ENCODE measurements at places on chromosomes 5 and 9.

- ATAC-seq: no peak
Measured at GRCh38 chr5:138754699-138755057, 1.5 kb downstream of the CTNNA1 start.

- no peak for ATAC-seq
Measured at GRCh38 chr9:69697475-69697874, 25.3 kb upstream of the APBA1 start.

DNA sequence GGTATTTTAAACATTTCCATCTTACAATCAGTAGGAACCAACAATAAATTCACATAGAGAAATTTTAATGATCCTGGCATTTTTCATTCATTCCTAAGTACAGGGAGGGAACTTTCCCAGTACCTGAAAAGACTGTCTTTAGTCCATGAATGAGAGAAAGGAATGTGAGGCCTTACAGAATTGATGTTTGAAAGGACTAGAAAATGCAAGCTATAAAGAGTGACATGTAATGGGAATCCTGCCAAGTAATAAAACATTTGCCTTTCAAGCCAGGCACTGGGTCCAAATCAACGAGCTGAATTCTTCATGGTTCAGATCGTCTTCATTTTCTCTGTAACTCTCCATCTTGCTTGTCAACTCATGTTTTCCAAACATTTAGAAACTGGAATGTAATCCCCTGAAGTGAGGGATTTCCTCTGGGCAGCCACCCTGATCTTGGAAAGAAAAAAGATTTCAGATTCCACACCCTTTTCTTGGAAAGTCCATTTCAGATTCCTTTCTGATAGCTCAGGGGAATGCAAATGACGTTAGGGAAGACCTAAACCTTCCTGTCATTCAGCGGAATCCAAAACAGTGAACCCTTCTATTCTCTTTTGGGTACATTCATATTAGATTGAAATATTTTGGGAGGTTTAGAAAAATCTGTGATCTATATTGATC, 315.8 kb downstream of the SH3GL2 start:
- ATAC-seq: no peak

DNA sequence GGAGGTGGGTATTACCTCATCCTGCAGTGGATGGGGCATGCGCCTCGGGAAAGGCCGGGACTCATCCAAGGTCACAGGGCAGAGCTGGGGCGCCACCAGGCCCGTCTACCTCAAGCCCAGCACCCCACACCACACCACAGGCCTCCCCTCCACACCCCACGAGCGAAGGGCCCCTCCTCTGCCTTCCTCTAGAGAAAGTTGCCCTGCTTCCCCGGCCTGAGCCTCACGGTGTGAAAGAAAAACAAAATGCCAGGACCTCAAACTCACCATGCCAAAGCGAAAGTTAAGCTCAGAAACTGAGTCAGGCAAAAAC, 161.1 kb downstream of the COL23A1 start:
- peak; percentile 36 for ATAC-seq

DNA sequence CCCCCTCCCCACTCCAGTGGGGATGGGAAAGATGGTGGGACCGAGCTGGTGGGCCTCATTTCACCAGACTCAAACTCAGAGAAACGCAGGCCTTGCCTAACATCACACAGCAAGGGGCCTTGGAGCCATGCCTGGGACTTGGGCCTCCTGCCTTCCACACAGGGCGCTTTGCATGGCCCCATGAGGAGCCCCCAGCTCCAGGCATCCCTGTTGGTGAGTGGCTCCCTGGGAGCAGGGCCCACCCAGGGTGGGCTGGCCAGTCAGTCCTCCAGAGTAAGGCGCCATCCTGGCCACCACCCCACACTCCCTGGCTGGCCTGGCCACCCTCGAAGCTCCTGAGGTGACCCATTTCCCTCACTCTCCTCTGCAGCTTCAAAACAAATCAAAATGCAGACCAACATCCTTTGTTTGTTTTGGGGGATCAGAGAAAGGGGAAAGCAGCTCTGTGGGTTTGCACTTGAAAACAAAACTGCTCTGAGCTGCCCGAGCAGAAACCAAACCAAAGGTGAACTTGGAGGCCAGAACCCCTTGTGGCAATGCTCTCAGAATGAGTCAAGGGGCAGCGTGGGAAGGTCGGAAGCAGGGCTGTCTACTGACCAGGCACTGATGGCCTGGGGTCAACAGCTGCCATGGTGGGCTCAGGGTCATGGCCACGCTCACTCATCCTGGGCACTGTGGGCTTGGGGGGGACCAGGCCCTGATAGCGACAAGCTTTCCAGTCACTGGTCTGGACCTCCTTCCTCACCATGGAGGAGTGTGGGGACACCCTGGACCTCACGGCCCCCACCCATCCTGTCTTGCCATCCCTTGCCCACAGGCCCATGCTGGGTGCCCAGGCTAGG, 37.0 kb upstream of the VDAC1 start:
- no peak for ATAC-seq

DNA sequence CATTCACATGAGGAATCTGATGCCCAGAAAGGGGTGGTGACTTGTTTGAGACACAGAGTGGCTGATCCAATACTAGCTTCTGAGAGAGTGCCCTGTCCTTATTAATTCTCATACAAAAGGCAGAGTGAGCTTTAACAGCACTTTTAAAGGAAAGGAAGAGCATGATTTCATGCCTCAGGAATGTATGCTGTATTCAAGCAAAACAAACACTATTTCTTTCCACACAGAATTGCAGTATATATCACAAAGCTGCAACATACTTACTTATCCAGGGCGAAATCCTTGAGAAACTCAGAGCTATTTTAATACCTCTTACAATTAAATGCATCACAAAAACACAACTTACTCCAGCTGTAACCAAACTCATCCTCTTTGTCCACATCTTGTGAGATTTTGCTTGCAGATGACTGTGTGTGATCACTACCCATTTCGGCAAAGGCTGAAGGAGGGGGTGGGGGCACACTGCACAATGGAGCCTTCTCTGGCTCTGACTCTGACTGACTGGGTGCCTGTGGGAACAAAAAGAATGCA, 139.8 kb downstream of the MPDZ start:
- peak; percentile 31 for ATAC-seq
